Activated naive CD8-positive, alpha-beta T cell treated with anti-CD3 and anti-CD28 coated beads, Interleukin-2, amount 50 U/mL, for 16 hours (primary cell): ENCODE measurements at places on chromosomes 13 and 19.

- DNase-seq = no peak
Observed at GRCh38 chr13:33272531-33273124, 12.9 kb downstream of the STARD13 start.

GRCh38 chr19:14843578-14843977 lies 5.1 kb downstream of the OR7A10 start:
- DNase-seq = no peak

DNA sequence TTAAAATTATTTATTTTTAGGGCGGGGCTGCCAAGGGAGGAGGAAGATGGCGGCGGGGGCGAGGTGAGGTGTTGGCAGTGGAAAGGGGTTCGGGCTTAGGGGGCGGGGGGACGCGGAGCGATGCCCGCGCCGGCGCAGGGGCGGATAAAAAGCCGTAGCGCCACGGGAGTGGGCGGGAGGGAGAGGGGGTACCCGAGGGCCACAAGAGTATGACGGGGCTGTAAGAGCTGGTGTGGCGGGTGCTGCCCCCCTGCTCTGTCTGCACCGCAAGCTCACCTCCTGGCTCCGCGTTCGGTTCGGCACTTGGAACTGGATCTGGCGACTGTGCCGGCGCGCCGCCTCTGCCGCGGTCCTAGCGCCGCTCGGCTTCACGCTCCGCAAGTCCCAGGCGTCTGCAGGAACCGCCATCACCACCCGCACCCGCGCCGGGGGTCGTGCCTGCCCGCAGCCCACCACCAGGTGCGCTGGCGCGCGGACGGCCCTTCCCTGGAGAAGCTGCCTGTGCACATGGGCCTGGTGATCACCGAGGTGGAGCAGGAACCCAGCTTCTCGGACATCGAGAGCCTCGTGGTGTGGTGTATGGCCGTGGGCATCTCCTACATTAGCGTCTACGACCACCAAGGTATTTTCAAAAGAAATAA lies 265.2 kb upstream of the SGCG start:
- DNase-seq = no peak

DNA sequence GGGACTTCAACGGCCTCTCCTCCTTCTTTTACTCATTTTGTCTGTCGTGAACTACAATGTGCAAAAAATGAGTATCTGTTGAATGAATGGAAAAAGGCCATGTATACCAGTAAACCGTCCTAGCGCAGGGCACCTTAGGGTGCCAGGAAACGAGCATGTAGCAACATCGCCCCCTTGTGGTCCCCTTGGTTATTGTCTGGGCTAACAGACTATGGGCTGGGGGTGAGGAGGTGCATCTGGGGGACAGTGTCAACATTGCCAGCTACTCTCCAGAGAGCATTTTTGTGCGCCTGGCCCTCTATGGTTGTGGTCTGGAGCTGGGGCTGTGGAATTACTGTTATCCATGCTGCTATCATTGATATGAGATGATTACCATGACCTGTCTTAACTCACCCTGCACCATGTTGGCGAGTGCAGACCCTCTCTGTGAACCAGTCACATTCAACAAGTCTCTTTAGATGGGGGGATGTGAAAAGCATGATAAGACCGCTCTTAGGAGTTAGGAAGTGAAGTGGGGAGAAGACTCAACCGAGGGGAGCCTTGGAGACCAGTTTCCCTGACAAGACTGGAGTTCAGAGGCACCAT lies 22.8 kb upstream of the SIGLEC11 start:
- DNase-seq = peak; percentile 61

- DNase-seq = no peak
Observed at GRCh38 chr13:112341976-112342735, 34.0 kb upstream of the SPACA7 start.

DNA sequence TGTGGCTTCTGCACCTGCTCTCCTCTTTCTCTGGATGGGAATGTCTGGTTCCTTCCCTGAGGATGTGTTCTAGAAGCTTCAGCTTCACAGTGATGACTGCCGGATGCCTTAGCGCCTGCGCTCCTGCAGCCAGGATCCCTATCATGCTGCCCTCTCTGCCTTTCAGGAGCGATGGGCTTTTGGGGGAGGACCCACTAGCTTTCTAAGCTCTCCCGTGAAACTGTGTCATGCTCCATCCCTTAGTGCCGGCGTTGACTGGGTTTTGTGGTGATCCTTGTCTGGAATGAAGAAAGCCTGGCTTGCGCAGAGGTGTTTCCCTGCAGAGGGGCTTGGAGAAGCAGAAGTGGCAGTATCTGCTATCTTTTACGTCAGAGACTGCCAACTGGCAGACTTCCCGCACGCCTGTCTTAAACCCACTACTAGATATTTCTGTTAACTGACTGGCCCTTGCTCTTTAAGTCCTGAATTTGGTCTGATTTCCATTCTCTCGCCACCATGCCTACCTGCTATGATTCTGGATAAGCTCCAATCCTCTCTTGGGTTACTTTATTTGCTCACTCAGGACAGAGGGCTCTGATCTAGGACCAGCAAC lies 3.8 kb upstream of the KMT2B start:
- DNase-seq = no peak

GRCh38 chr13:110726726-110727125 lies 13.2 kb downstream of the ING1 start:
- no peak for DNase-seq

DNA sequence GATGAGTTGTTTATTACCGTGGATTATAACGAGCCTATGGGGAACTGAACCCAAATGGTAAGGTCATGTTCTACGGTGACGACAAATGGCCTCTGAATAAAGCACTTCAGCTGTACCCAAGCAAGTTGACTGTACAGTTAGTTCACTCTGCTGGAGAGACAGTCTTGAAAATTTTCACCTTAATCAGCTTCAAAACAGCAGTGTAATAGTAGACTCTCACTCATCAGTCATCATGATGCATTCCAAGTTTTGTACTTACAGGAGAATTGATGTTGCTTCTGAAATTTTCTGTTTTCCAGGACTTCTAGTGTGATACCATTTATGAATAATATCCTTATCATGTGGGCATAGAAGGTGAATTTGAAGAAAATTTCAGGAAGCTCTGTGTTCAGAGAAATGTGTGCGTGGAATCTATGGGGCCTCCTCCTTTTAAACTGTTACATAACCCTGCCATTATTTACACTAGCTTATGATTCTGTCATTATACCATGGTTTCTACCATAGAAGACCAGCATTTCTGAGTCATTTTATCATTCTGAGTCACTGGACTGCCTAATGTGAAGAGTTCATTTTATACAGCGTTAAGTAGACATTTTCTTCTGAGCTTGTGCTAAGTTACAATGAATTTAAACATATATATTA lies 96.9 kb downstream of the WDFY2 start:
- DNase-seq = no peak

DNA sequence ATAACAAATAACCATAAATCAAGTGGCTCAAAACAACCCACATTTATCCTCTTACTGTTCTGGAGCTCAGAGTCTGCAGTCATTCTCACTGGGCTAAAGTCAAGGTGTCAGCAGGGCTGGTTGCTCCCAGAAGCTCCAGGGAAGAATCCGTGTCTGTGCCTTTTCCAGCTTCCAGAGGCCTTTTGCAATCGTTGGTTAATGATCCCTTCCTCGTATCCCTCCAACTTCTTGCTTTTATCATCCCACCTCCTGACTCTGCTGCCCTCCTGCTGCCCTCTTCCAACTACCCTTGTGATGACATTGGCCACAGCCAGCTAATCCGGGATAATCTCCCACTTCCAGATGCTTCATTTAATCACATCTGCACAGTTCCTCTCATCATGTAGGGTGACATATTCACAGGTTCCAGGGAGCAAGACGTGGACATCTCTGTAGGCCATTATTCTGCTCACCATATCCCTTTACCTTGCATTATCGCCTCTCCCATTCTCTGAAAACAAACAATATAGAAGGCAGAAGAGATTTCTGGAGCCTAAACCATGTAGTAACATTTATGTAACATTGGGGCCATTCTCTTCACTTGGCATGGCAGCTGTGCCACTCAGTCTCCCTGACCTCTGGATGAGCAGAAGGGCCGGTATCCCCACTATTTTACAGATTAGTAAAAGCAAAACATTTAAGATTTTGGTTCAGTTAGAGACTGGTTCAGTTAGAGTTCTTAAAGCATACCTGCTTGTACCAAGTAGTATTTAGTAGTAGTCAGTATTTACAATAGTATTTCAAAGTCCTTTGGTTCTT lies 53.5 kb downstream of the RFC3 start:
- no peak for DNase-seq

DNA sequence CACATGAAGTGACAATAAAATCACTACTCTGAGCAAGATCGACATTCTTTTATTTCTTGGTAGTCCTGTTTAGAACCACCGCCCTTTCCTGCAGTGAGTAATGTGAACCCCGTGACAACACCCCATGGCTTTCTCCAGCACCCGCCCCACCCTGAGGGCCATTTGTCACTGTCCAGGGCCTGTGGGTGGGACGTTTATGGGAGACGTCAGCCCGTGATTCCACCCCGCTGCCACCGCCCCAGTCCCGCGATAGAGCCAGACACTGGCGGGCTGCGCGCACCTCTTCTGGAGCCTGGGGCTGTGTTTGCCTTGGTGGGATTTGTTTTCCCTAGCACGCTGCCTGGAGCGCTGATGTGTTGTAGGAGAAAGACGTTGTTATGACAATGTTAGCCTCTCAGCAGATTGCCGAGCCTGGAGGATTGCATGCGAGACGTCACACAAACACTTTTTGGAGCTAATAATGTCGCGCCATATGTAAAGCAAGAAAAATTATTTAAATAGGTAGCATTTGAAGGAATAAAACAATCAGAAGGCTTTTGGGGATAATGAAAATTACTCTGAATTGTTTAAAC lies 263.7 kb downstream of the TEX29 start:
- no peak for DNase-seq

DNA sequence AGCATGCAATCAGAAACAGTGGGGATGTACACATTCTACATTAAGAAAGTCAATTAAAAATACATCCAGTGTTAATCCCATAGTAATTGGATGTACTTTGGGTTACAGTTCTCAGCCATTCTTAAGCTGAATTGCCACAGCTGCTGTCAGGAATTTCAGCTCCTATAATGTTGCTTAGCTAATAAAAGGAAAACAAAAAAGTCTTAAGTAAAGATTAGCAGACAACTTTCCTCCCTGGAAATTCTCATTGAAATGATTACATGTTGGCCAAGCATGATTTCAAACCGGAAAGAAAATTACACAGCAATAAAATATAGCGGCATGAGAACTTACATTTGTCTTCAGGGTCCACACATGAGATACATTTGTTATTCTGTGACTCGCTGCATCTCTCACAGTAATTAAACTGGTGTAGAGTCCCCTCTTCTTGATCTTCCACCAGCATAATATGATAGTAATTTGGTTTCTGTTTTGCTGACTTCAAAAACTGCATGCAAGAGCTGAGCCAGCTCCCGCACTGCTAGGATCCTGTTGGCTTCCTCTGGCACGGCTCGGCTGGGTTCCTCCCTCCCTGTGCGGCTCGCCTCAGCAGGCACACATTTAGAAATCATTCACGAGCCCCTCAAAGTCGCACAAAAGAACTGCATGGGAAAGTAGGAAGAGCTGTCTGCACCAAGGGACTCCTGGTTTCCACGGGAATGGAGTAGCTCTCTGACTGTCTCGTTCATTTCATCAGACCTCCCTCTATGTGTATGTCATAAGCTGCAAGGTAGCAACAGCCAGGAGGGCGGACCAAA lies at the start of gene HTR2A:
Gene HTR2A, minus strand, starts transcription at position 713 of the 797 bp plus-strand sequence. CDS start 1,147 bp downstream, outside the sequence.
- DNase-seq = no peak

GRCh38 chr19:1567848-1568227 lies 287 bp downstream of the MEX3D start:
- DNase-seq = no peak
